ENCODE measurements at places on chromosomes 4 and X.

GRCh38 chrX:56232221-56233082, at the start of gene KLF8:
KLF8 (plus strand) TSS chrX:56232356; CDS start chrX:56233335, 979 bp downstream.
- DNase-seq = peak; percentile 78

DNA sequence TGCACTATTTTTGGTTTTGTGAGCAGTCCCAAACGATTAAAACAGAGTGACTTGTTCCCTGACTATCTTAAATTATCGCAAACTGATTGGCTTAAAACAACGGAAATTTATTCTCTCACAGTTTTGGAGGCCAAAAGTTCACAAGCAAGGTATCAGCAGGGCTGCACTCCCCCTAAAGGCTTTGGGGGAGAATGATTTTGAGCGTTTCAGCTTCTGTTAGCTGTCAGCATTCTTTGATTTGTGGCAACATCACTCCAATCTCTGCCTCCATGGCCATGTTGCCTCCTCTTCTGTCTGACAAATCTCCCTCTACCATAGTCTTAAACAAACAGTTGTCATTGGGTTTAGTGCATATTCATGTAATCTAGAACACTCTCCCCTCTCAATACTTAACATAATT, 459.6 kb upstream of the ATOH1 start:
- no peak for DNase-seq

- DNase-seq = no peak
These were observed 32.7 kb downstream of the CC2D2A start for GRCh38 chr4:15502384-15502783.

DNA sequence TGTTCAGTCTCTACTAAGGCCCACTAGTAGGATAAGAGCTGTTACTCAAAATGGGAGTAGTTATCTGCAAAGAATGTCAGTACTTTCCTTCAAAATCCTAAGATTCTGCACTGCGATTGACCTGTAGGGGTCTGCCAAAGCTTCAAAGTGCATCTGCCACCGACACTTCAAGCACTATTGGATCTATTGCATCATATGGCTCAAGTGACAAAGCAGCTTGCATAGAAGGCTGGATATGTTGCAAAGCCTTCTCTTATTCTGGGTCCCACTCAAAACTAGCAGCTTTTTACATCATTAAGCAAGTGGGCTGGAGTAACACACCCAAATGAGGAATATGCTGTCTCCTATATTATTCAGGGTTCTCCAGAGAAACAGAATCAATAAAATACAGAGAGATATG, 115.4 kb upstream of the EMCN start:
- DNase-seq = no peak

GRCh38 chr4:107843391-107843790, 18.7 kb downstream of the SGMS2 start:
- DNase-seq = no peak
